Camera-type eye (tissue), 1 donor: ENCODE measurements at places on chromosomes 16 and 17. TPM values are rescaled to one million over a fixed set of nuclear protein-coding genes. Genes with fewer than 3 reads are reported as not detected.

SLC13A2 gene
- 1.3 TPM for total RNA-seq

KRTAP17-1 gene
- total RNA-seq: not detected

NEUROD2 gene
- 3.7 TPM for total RNA-seq

SHISA9 gene
- total RNA-seq: 2.7 TPM

NGFR gene
- total RNA-seq: 47.4 TPM

SETD6 gene
- total RNA-seq: 36.7 TPM

TBC1D26 gene
- total RNA-seq: 2.9 TPM

NPIPA3 gene
- 1.0 TPM for total RNA-seq

SOX8 gene
- 58.4 TPM for total RNA-seq

KRT222 gene
- 11.5 TPM for total RNA-seq

PLLP gene
- total RNA-seq: 2.7 TPM

CA5A gene
- total RNA-seq: not detected

AOC3 gene
- total RNA-seq: 18.6 TPM

DUXB gene
- not detected for total RNA-seq
